ENCODE measurements at places on chromosomes 1 and 21.

- DNase-seq = no peak
Observed at GRCh38 chr1:110130113-110130591, 17.9 kb downstream of the UBL4B start.

DNA sequence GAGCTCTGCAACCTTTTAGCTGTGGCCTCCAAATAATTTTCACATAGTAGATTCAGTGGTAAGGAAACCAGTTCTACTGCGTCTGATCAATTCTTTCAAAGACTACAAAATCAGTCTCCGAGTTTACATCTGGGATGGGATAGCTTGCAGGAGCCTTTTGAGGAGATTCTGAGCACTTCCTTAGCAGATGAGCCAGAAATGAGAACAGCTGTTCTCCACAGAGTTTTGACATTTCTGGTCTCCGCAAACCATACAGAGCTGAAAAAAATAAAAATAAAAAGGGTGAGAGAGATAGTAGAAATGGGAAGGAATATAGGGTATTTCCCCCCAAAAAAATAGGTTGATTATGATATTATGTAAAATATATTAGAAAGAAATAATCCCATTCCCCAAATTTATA lies 119.3 kb downstream of the LYPLAL1 start:
- DNase-seq = no peak

DNA sequence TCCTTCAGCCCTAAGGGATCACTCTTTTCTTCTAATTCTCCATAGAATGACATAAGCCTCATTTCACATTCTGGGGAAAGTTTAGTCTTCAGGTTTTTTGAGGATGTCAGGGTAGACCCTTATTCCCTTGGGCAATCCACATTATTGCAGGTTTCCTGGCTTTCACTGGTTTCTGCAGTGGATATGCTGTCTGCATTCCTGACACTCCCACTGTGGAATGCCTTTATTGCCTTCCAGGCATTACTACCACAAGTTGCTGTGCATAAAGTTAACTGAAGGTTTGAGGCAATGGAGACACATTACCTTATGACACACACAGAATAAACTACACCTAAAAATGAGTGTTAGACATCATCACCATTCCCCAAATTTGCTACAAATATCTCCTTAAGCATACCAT lies 12.7 kb downstream of the FASLG start:
- no peak for DNase-seq

DNA sequence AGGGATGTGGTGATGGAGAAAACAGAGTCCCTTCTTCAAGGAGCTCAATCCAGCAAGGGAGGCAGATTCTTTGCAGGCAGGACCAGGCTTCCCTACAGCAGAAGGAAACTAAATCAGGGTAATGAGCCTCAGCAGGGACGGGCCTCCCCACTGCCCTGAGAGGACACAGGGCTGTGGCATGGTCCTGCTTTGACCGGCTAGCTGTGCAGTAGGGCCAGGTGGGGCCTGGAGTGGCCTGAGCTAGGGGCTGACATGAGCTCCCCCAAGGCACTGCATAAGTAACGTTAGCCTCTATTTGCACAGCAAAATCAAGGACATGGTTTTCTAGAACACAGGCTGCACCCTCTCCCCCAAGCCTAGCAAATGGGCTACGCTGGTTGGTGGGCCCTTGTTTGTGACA lies 162.9 kb downstream of the RYR2 start:
- DNase-seq = no peak

DNA sequence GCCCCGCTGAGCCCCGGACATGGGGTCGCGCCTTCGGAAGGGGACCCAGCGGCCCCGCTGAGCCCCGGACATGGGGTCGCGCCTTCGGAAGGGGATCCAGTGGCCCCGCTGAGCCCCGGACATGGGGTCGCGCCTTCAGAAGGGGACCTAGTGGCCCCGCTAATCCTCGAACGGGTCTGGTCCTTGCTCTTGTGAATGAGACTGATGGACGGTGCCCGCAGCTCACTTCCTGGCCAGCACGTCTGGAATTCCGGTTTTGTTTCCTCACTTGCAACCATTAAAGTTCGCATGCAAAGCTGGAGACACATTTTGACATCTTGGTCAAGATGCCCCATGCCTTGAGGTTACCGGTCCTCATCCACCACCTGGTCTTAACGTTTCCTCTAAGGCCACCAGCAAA lies 5.6 kb downstream of the WRAP73 start:
- DNase-seq = no peak

DNA sequence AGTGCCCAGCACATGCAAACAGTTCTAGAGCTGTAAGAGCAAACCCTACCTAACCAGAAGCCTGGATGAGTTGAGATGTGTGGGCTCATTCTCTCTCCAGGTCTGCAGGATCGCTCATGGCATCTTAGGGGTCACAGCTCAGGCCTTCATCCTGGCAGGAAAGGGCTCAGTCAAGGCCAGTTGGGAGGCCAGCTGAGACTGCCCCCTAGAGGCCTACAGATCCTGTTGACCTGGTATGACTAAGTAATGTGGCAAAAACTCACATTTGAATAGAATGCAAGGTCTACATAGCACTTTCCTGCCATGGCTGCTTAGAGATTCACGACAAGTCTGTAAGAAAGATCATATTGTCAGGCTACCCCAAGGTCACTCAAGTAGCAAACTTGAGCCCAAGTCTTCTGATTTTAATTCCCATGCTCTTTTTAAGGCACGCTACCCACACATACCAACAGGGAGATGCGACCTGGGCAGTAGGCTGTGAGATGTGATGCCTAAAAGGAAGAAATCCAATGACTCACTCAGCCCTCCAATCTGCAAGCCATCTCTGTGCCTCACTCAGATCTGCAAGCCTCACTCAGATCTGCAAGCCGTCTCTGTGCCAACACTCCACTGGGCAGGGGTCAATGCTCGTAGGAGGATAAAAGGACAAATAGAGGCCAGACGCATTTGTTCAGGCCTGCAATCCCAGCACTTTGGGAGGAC lies 5.1 kb upstream of the CAPN8 start:
- DNase-seq = peak; percentile 40

DNA sequence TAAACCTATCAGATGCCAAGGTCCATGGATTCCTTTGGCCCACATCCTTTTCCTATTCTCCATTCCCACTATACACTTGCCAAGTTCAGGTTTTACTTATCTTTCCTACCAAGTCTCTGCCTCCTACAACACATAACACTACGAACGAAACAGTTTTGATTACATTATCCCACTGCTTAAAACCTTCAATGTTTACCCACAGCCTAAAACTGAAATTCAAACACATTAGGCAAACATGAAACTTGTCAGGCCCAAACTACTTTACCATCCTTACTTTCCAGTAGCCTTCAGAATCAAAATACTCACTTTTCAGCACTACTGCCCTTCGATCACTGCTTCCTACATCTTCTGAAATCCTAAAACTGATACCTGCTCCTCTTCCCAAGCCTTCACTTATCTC lies 3.0 kb downstream of the SCAF4 start:
- DNase-seq = no peak

DNA sequence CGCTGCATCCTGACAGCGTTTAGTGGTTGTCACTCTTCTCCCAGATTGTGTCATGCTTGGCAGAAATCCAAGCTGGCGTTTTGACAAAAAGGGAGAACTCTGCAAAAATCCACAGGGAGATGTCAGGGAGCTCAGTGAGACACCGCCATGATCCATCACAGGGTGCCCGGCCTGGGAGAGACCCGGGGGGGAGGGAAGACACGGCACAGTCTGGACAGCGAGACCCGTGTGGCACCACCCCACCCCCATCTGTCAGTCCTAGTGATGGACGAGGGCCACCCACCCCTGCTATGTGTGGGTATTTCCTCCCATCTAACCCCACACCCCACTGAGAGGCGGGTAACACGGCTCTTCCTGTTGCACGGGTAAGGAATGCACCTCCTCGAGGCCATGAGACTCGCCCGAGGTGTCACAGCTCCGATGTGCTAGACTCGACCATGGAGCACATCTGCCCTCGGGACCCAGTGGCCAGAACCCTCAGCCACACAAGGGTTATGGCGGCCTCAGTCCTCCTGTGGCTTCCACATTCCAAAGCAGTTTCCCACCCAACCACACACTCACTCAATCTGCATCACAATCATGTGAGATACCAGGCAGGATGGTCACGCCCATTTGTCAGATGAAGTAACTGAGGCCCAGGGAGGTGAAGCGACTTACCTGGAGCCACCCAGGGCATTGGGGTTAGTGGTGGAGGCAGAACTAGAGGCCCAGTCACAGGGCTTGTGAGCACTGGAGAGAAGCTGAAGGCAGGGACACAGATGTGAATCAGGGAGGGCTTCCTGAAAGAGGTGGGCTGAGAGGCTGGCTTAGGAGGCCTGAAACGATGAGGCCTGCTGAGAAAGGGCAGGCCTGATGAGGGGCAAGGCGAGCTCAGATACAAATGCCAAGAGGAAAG lies 688.5 kb downstream of the MATN1 start:
- DNase-seq = no peak

GRCh38 chr21:34535886-34536285 lies 23.9 kb upstream of the KCNE1 start:
- no peak for DNase-seq

DNA sequence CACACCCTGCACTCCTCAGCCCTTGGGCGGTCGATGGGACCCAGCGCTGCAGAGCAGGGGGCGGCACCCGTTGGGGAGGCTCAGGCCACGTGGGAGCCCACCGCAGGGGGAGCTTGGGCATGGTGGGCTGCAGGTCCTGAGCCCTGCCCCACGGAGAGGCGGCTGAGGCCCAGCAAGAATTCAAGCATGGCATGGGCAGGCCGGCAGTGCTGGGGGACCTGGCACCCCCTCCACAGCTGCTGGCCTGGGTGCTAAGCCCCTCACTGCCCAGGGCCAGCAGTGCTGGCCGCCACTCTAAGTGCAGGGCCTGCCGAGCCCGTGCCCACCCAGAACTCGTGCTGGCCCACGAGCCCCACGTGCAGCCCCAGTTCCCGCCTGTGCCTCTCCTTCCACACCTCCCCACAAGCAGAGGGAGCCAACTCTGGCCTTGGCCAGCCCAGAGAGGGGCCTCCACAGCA lies 555.0 kb upstream of the ADGRL4 start:
- no peak for DNase-seq

DNA sequence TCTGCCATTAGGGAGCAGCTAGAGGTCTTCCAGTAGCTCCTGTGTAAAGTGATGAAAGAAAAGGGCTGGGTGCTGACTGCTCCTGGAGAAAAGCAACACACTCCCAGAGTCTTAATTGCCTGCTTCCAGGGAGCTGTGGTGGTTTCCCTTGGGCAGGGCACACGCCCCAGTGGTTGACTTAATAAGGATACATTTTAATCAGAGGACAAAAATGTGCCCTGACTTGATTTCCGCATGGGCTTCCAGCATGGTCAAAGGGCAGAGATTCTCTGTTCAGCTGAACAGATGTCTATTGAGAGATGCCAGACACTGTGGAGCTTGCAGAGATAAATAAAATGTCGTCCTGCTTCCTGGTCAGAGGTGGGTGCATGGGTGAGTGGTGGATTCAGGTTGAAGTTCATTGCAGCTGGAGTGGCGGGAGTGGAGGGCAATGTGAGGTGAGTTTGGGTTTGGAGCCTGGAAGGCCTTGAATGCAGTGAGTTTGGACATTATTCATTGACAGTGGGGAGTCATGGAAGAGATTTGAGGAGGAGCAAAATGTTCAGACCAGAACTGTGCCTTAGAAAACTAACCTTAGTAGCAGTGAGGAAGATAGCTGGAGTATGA lies 16.0 kb downstream of the QSOX1 start:
- no peak for DNase-seq

DNA sequence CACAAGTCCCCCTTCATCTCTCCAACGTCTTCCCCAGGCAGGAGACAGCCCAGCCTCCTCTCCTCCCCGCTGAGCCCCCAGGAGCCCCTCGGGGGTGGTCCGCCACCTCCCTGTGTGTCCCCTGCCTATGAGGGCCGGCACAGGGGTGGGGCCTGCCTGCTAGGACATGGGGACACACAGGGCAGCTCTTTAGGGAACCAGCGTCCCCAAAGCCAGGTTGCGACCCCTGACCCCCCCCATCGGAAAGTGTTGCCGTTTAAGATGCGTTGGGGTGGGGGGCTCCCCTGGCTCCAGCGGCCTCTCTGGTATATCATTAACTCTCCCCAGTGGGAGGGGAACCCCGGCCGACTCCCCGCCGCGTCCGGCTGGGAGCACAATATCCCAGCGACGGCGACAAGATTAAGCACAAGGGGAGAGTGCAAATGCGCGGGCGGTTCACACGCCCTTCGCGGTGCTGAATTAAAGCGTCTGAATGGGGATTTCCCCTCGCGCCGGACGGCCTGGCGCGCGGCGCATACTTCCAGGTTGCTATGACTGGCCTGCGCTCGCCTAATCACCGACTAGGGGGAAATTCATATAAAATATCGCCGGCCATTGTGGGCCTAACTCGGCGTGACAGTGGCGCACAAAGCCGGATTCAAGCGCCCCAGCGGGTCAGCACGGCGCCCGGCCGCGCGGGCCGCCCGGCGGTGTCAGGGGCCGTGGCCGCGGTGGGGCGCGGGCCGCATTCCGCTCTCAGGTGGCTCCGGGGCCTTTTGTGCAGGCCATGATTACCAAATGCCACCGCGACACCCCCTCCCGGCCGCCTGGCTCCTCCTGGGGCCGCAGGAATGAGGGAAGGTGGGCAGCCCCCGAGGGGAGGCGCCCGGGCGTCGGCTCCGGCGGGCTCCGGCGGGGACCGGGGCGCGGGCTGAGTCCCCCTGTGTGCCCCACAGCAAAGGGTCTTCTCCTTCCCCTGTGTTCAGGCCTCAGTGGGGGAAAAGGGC lies 30.9 kb downstream of the WNT3A start:
- no peak for DNase-seq

- DNase-seq = no peak
Observed at GRCh38 chr21:42295845-42296244, 19.4 kb downstream of the TFF3 start.

DNA sequence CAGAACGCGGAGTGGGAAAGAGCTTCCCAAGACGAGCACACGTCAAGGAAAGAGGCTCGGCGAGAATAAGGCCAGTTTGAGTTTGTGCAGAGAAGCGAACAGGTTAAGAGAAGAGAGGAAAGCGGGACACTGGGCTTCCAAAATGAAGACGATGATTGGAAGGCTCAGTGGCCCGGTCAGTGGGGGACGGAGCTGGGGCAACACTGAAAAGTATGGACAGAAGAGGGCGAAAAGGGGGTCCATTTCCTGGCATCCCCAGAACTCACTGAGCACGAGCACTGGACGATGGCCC lies 258 bp downstream of the CCT3 start:
- no peak for DNase-seq

GRCh38 chr1:40383488-40384412 lies 10.2 kb downstream of the SMAP2 start:
- DNase-seq = no peak

- DNase-seq = no peak
Observed at GRCh38 chr1:196214866-196215265, 393.4 kb downstream of the KCNT2 start.

GRCh38 chr1:212520746-212521145 lies 87.8 kb upstream of the ATF3 start:
- DNase-seq = no peak
